Thoracic aorta (tissue), 2 donors: ENCODE measurements at places on chromosomes 7 and 10.

DNA sequence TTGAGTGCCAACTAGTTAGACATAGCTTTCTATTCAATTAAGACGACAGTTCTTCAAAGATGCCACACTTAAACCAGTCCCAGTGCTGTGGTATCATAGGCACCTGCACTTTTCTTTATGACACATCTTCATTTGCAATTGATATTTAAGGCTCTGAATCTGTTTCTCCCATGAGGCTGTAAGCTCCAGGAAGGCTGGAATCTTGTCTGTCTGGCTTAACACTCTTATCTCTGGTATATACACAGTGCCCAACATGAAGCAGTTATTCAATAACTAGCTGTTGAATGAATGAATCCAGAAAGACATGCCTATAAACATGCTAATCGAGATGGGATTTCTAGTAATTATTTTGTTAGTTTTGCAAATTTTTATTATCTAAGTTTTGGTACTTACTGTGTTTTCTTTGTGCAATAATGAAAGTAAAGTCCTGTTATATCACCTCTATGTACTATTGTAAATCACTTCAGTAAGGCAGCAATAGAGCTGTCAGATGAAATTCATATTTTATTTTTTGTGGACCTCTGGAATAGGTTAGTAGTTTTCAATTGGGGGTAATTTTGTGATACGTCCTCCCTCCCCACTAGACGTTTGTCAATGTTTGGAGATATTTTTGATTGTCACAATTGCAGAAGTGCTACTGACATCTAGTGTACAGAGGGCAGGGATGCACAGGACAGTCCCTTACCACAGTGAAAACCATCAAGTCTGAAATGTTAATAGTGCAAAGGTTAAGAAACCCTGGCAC lies 51.3 kb upstream of the STEAP4 start:
- H3K27ac ChIP-seq: no peak overlapping the region
- H3K4me3 ChIP-seq: no peak overlapping the region
- H3K36me3 ChIP-seq: no peaks in the 10 kb centered on the region
- H3K27me3 ChIP-seq: no peaks in the 10 kb centered on the region
- no peak for DNase-seq
- H3K4me1 ChIP-seq: no peaks in the 10 kb centered on the region

DNA sequence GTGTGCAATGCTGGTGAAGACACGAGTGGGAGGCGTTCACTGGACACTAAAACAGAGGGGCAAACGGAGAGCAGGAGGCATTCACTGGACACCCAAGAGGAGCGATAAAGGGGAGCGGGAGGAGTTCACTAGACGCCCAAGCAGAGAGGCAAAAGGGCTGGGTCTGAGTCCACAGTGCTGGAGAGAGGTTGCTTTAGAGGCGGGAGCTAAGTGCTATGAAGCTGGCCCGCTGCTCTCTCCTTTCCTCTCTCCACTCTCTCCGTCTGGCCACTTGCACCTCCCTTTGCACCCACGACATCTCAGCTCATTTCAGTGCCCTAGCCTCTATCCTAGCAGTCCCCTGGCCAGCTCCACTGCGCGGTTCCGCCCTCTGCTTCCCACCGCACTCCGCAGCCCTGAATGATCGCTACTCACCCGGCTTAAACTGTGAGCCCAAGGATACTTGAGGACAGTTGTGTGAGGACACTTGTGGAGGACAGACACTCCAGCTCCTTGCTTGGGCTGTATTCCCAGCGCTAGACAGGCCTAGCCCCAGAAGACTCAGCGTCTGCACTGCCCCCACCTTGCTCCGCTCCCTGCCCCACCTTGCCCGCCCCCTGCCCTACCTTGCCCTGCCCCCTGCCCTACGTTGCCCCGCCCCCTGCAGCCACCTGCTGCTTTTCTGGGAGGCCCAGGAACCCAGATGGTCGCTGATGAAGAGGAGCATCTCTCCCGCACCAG lies 78.8 kb upstream of the CPXM2 start:
- DNase-seq: no peak
- peaks cover 7% of the 10 kb centered on the region for H3K27me3 ChIP-seq
- no peak overlapping the region for H3K27ac ChIP-seq
- no peak overlapping the region for H3K4me3 ChIP-seq
- H3K36me3 ChIP-seq: no peaks in the 10 kb centered on the region

DNA sequence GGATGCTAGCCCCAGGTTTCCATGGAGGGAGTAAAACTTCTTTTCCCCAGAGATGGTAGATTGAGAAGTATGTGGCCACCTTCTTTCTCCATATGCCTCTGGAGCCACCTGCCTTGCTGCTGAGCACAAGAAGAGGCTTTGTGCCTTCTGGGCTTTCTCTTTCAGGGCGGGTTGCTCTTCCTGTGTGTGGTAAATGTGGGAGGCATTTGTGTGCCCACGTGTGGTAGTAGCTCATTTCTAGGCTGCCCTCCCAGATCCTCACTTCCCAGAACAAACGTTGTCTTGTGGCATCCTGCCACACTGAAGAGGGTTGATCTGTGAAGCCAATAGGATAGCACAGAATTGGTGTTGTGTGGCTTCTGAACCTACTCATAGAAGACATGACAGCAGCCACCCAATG lies 342.0 kb upstream of the PODXL start:
- no peak overlapping the region for H3K4me3 ChIP-seq
- H3K36me3 ChIP-seq: no peaks in the 10 kb centered on the region
- no peaks in the 10 kb centered on the region for H3K27me3 ChIP-seq
- H3K27ac ChIP-seq: no peak overlapping the region
- H3K4me1 ChIP-seq: no peaks in the 10 kb centered on the region

GRCh38 chr10:13056456-13057077 lies 43.4 kb upstream of the OPTN start:
- no peaks in the 10 kb centered on the region for H3K36me3 ChIP-seq
- no peak overlapping the region for H3K4me3 ChIP-seq
- no peaks in the 10 kb centered on the region for H3K27me3 ChIP-seq
- no peak overlapping the region for H3K27ac ChIP-seq

GRCh38 chr10:112520914-112521313 lies 73.9 kb downstream of the VTI1A start:
- H3K4me1 ChIP-seq: peaks cover 2% of the 10 kb centered on the region
- H3K27me3 ChIP-seq: no peaks in the 10 kb centered on the region
- no peak overlapping the region for H3K27ac ChIP-seq
- no peaks in the 10 kb centered on the region for H3K36me3 ChIP-seq

GRCh38 chr7:91462316-91462715 lies 198.1 kb downstream of the FZD1 start:
- no peaks in the 10 kb centered on the region for H3K36me3 ChIP-seq
- DNase-seq: no peak
- no peaks in the 10 kb centered on the region for H3K27me3 ChIP-seq
- no peak overlapping the region for H3K27ac ChIP-seq
- peaks cover 29% of the 10 kb centered on the region for H3K4me1 ChIP-seq

DNA sequence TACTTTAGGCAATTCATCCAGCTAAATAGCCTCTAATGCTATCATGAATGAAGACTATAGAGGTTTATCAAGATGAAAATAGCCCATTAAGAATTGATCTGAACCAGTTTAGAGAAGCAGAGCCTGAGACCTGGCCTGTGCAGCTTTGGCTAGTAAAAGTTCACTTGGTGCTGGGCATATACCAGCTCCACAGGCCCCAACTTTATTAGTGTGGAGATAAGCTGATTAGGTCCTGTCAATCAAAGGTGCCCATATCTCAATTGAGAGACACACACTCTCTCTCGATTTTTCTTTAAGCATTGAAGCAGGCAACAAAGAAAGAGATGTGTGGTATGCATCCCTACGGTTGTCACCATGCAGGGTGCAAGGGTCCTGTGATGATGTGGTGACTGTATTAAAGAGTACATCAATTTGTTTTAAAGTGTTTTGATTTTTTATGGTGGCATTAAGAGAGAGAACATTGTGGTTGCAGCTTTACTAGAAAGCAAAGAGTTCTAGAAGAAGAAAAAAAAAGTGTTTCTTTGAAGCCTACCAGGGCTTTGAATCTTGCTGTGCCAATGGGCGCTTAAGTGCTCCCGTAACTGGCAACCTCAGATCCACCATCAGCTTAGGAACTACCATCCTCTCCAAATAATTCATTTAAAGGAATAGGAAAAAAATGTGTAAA lies 111.6 kb downstream of the VTI1A start:
- H3K4me3 ChIP-seq: no peak overlapping the region
- no peak overlapping the region for H3K27ac ChIP-seq
- H3K36me3 ChIP-seq: no peaks in the 10 kb centered on the region
- DNase-seq: no peak
- no peaks in the 10 kb centered on the region for H3K27me3 ChIP-seq
- no peaks in the 10 kb centered on the region for H3K4me1 ChIP-seq

DNA sequence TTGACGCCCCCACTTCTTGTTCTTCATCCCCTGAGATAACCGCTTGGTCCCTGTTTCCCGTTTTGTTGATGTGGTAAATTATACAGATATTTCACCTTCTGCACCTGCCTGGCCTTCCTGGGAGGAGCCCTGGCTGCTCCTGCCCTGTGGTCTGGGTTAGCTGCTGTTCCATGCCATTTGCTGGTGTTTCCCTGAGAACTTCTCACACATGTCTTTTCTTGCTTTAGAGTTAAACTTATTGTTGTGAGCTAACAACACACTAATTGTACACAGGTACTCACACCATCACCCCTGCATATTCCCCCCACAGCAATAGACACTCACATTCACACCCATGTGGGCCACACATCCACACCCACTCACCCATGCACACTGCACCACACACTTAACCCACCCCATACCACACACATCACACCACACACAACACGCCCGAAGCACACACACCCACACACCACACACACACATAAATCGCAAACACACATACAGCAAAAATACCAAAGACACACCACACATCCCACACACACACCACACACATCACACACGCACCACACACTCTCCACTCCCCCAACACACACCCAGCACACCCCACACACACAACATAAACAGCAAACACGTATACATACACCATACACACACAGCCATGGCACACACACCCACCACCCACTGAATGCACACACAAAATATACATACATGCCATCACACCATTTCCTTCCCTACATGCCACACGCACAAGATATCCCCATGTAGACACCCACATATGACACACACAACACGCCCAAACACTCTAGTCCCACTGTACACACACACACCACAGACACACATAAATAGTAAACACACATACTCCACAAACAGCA lies 19.4 kb upstream of the ANTXRL start:
- H3K36me3 ChIP-seq: no peaks in the 10 kb centered on the region
- no peak for DNase-seq
- H3K4me1 ChIP-seq: no peaks in the 10 kb centered on the region
- no peak overlapping the region for H3K27ac ChIP-seq
- no peak overlapping the region for H3K4me3 ChIP-seq
- no peaks in the 10 kb centered on the region for H3K27me3 ChIP-seq

DNA sequence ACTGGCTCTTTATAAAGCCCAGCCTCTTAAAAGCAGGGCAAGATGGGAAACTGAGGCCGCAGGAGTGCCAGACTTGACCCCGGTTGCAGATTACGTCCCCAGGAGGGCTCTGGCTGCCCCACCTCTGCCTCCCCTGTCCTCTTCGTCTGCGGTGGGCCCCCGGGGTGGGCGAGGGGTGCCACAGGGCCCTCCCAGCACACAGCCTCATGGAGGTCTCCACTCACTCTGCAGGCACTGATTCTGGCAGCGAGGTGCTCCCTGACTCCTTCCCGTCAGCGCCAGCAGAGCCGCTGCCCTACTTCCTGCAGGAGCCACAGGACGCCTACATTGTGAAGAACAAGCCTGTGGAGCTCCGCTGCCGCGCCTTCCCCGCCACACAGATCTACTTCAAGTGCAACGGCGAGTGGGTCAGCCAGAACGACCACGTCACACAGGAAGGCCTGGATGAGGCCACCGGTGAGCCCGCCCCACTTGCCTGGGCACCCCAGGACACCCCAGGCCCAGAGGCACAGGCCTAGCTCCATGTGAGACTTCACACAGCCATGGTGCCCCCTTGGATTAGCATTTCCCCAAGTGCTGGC lies 39.4 kb upstream of the SLC29A3 start:
- no peaks in the 10 kb centered on the region for H3K27me3 ChIP-seq
- no peaks in the 10 kb centered on the region for H3K36me3 ChIP-seq
- no peak overlapping the region for H3K4me3 ChIP-seq
- no peak for DNase-seq

DNA sequence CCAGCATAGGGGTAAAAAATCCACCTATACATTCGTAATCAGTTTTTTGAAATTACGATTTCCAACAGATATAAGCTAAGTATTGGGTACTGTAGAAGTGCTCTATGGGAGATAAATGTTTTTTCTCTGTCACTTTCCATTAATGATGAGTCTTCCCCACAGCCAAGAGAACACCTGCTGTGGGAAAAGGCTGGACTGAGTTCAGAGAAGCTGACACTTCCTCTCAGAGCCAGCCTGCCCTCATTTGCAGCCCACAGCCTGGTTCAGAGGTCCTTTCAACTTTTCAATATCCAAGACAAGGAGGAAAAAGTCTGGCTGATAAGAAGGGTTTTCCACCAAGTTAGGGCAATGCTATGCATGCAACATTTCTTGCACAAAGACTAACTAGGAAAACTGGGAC lies 64.5 kb upstream of the DNAJB12 start:
- no peak for DNase-seq
- H3K27ac ChIP-seq: no peak overlapping the region
- no peaks in the 10 kb centered on the region for H3K4me1 ChIP-seq

- no peak overlapping the region for H3K4me3 ChIP-seq
- H3K4me1 ChIP-seq: peaks cover 12% of the 10 kb centered on the region
- no peak overlapping the region for H3K27ac ChIP-seq
- H3K27me3 ChIP-seq: no peaks in the 10 kb centered on the region
- DNase-seq: no peak
Measured at GRCh38 chr10:4635388-4635787, 190.6 kb upstream of the AKR1E2 start.

DNA sequence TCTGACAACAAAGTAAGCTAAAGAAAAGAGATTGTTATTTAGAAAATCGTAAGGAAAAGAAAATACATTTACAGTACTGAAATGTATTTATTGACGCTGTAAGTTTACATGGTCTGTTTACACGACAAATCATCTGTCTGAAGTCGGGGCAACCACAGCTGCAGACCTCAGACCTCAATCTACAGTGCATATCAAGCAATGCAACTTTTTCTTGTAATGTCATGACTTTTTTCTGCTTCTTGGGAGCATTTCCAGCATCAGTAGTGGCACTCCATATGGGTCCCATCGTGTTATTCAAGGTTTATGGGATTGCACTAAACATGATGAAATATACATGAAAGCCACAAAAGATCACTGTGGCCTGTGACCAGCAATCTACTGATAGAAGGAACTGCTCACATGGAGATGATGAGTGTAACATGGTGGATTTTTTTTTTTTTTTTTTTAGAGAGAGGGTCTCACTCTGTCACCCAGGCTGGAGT lies 77.1 kb downstream of the MTPN start:
- no peak overlapping the region for H3K27ac ChIP-seq
- H3K4me3 ChIP-seq: no peak overlapping the region
- H3K4me1 ChIP-seq: no peaks in the 10 kb centered on the region
- no peaks in the 10 kb centered on the region for H3K27me3 ChIP-seq

GRCh38 chr7:111091593-111092358 lies 849 bp downstream of the LRRN3 start:
- no peak overlapping the region for H3K27ac ChIP-seq
- peak overlapping the region; percentile 67 for H3K4me3 ChIP-seq
- no peaks in the 10 kb centered on the region for H3K36me3 ChIP-seq
- H3K27me3 ChIP-seq: no peaks in the 10 kb centered on the region
- no peak for DNase-seq

- H3K4me3 ChIP-seq: no peak overlapping the region
- no peaks in the 10 kb centered on the region for H3K4me1 ChIP-seq
- no peak overlapping the region for H3K27ac ChIP-seq
- H3K36me3 ChIP-seq: no peaks in the 10 kb centered on the region
- DNase-seq: no peak
Measured at GRCh38 chr10:85902051-85902450, 464.5 kb downstream of the GRID1 start.

- no peak for DNase-seq
- peak overlapping the region; percentile 62 for H3K4me3 ChIP-seq
Measured at GRCh38 chr7:116592445-116592844, 67.6 kb downstream of the CAV1 start.
